ENCODE measurements at places on chromosomes 16 and 17. TPM values are rescaled to one million over a fixed set of nuclear protein-coding genes. Genes with fewer than 3 reads are reported as not detected.

The KIF19 gene
- not detected for total RNA-seq

The HOXB5 gene
- total RNA-seq = 31.1 TPM

The NPIPB2 gene
- total RNA-seq = 26.8 TPM

The CLEC18A gene
- 2.2 TPM for total RNA-seq

The SCGB1C2 gene
- total RNA-seq = not detected

The PSME3 gene
- 92.0 TPM for total RNA-seq

The CIBAR2 gene
- total RNA-seq = not detected

The TBC1D3C gene
- total RNA-seq = 0.18 TPM

The CDH13 gene
- 0.80 TPM for total RNA-seq

The C17orf100 gene
- total RNA-seq = 6.1 TPM

The FAM171A2 gene
- 58.0 TPM for total RNA-seq

The TEDC2 gene
- total RNA-seq = 16.0 TPM

The CA10 gene
- total RNA-seq = 0.29 TPM

The LYRM9 gene
- 26.6 TPM for total RNA-seq

The CCDC78 gene
- total RNA-seq = 2.7 TPM

The SRCIN1 gene
- 21.4 TPM for total RNA-seq

The MXRA7 gene
- total RNA-seq = 56.5 TPM

The NLRC3 gene
- not detected for total RNA-seq

The ARHGAP27 gene
- 16.8 TPM for total RNA-seq

The C16orf46 gene
- total RNA-seq = 0.90 TPM

The ZNRF1 gene
- 53.1 TPM for total RNA-seq

The KRT39 gene
- not detected for total RNA-seq

The TOX3 gene
- 7.0 TPM for total RNA-seq

The KRT12 gene
- not detected for total RNA-seq

The DNAH3 gene
- total RNA-seq = not detected

The GJC1 gene
- total RNA-seq = 54.5 TPM

The ABCC12 gene
- not detected for total RNA-seq

The PRR35 gene
- total RNA-seq = not detected

The CCL4L2 gene
- not detected for total RNA-seq

The PRAC2 gene
- total RNA-seq = 7.9 TPM

The NDEL1 gene
- 60.2 TPM for total RNA-seq

The HOXB7 gene
- total RNA-seq = 20.3 TPM

The POLR2C gene
- 65.0 TPM for total RNA-seq

The MAF gene
- total RNA-seq = 12.9 TPM

The PRDM7 gene
- total RNA-seq = not detected

The PRSS21 gene
- not detected for total RNA-seq

The INTS2 gene
- 17.9 TPM for total RNA-seq

The GRIN2A gene
- 4.9 TPM for total RNA-seq

The PHOSPHO1 gene
- total RNA-seq = not detected

The KRTAP1-5 gene
- total RNA-seq = not detected

The NUDT7 gene
- total RNA-seq = 6.8 TPM

The RUNDC3A gene
- total RNA-seq = 0.34 TPM

The MAP2K4 gene
- total RNA-seq = 57.5 TPM

The CTCF gene
- 60.5 TPM for total RNA-seq

The PRSS36 gene
- total RNA-seq = 1.4 TPM

The MPV17L gene
- total RNA-seq = 3.1 TPM

The ETV4 gene
- total RNA-seq = 5.6 TPM

The DHX38 gene
- total RNA-seq = 85.4 TPM

The EVPL gene
- 0.16 TPM for total RNA-seq

The TEX19 gene
- total RNA-seq = not detected

The ZP2 gene
- total RNA-seq = not detected

The SDR42E1 gene
- total RNA-seq = 0.35 TPM

The MYCBPAP gene
- 5.1 TPM for total RNA-seq

The NMRAL1 gene
- 55.3 TPM for total RNA-seq

The CCL1 gene
- not detected for total RNA-seq

The TPSD1 gene
- not detected for total RNA-seq

The ZNF500 gene
- 25.4 TPM for total RNA-seq

The SOST gene
- total RNA-seq = 0.23 TPM

The TAT gene
- 0.07 TPM for total RNA-seq

Measured in mesothelial cell of epicardium (in vitro differentiated cells).